ENCODE measurements at places on chromosomes 13 and 19.

GRCh38 chr13:50422181-50423148 lies 407.2 kb downstream of the KCNRG start:
- DNase-seq: no peak

DNA sequence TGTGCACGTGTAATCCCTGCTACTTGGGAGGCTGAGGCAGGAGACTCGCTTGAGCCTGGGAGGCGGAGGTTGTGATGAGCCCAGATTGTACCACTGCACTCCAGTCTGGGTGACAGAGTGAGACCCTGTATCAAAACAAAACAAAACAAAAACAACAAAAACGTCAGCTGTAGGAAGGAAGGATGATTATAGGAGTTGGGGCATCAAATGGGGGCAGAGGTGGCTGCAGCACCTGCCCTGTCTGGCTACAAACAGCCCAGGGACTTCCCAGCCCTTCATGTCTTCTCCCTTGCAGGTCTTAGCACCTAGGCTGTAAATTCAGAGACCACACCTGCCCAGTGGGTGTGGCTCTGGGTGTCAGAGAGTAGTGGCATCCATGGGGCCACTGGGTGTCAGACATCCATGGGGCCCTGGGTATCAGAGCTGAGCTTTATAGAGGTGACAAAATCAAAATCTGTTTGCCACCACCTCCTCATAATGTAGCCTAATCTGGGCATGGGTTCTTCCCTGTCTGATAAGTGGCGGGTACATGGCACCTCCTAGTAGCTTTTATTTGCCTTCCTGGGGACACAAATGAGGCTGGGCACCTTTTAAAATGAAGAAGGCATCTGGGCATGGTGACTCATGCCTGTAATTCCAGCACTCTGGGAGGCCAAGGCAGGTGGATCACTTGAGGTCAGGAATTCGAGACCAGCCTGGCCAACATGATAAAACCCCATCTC lies 4.7 kb upstream of the B3GNT3 start:
- no peak for DNase-seq

GRCh38 chr19:14061751-14062557 lies at the start of gene PALM3:
PALM3 (minus strand) TSS chr19:14062076; CDS start chr19:14061980, 96 bp downstream.
- no peak for DNase-seq

GRCh38 chr13:87999788-88000187 lies 328.6 kb downstream of the SLITRK5 start:
- DNase-seq: no peak

GRCh38 chr13:26954976-26955375 lies 194.4 kb upstream of the GPR12 start:
- DNase-seq: no peak

- DNase-seq: no peak
Observed at GRCh38 chr13:94999871-95000270, 287.5 kb upstream of the SOX21 start.

GRCh38 chr13:94656766-94657165 lies 55.1 kb downstream of the GPR180 start:
- peak; percentile 88 for DNase-seq

- DNase-seq: no peak
Observed at GRCh38 chr13:80571346-80572307, 230.7 kb upstream of the SPRY2 start.

DNA sequence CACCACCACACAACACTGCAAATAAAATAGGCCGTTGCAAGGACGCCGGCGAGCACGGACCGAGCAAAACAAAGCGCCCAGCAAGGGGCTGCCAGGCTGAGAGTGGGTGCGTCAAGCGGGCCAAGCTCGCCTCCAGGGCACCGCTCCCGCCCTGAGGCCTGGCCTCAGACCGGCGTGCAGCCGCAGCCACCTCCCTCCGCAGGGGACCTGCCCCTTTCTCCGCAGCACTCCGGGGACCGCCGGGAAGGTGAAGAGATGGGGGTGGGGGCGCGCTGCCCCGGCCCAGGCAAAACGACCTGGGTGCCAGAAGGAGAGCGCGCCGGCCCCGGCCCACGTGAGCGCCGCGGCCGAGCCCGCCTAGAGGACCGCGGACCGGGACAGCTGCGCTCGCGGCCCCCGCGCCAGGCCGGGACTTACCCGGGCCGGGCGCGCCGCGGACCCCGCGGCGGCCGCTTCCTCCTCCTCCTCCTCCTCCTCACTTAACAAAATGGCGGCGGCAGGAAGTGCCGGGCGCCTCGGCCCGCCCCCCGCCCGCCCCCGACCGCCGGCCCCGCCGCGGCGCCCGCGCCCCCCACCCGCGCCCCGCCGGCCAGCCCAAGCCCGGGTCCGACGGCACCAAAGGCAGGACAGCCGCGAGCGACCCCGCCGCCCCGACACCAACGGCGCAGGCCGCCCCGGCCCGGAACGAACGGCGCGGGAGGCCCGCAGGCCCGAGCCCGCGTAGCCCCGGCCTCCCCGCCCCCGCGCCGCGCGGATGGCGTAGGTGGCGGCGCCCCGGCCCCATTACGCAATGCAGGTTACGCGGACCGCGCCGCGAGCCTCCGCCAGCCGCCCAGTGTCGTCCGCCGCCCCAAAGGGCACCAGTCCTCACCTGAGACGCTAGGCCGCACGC lies 674 bp downstream of the BRD4 start:
- DNase-seq: no peak

GRCh38 chr19:41638641-41639081 lies 11.8 kb upstream of the CEACAM4 start:
- DNase-seq: no peak

DNA sequence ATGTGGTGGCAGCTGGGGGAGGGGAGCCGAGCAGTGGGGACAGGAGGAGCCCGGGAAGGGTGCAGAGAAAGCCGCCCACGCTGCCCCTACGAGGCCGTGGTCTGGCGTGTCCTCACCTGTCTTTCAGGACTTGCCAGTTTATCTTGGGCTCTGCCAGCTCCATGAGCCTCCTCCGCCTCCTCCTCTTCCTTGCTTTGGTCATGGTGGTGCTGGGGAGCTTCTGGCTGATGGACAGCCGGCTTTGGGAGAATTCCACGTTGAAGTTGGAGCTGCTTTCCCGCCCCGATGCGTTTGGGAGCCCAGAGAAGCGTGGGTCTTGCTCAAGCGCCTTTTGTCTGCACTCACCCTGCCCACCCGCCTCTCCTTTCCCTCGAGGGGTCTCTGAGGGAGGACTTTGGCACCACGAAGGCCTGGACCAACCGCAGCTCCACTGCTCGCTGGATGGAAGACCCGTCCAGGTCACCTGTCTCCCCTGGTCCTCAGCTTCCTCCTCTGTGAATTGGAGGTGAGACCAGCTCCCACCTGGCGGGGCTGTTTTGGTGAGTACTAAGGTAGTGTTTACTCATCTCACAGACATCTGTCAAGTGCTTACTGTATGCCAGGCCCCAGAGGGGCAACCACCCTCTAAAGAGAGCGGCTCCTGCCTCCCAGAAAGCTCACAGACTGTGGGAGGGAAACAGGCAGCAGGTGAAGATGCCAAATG lies 29.7 kb upstream of the MIER2 start:
- no peak for DNase-seq

DNA sequence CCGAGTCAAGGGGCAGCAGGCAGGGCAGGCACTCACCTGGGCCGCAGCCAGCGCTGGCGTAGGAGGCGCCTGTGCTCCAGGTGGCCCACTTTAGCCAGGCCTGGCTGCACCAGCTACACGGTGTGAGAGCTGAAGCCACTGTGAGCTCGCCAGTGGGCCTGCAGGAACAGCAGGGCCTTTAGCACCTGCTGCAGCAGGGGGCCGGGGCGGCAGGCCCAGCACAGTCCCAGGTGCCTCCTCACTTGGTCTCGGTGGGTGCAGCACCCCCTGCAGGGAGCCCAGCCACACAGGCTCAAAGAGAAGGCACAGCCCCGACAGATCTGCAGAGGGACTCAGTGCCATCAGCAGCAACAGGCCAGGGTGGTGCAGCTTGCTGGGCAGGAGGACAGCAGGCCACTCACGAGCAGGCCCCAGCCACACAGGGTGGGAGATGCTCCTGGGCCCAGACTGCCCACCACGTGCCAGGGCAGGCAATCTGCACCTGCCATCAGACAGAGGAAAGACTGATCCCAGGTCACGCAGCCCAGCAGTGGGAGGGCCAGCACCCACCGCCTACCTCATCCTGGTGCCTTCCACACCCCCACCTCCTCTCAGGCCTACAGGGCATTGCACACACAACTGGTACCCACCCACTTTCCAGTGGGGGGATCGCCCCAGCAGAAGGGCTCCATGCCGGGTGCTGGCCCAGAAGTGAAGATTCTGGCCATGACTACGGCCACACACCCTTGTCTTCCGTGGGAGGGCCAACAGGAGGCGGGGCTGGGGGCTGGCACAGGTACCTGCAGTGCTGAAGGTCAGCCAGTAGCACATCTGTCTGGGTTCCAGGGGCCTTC lies 15.8 kb downstream of the ARHGAP33 start:
- no peak for DNase-seq

DNA sequence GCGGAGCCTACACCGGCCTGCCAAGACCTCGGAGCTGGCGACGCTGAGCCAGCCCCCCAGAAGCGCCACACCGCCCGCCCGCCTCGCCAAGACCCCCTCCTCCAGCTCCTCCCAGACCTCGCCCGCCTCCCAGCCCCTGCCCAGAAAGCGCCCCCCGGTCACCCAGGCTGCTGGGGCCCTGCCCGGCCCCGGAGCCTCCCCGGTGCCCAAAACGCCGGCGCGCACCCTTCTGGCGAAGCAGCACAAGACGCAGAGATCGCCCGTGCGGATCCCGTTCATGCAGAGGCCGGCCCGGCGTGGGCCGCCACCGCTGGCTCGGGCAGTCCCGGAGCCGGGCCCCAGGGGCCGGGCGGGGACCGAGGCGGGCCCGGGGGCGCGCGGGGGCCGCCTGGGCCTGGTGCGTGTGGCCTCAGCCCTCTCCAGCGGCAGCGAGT lies 10.2 kb downstream of the C19orf25 start:
- DNase-seq: no peak

GRCh38 chr13:41660411-41660810 lies 203.1 kb downstream of the RGCC start:
- no peak for DNase-seq

DNA sequence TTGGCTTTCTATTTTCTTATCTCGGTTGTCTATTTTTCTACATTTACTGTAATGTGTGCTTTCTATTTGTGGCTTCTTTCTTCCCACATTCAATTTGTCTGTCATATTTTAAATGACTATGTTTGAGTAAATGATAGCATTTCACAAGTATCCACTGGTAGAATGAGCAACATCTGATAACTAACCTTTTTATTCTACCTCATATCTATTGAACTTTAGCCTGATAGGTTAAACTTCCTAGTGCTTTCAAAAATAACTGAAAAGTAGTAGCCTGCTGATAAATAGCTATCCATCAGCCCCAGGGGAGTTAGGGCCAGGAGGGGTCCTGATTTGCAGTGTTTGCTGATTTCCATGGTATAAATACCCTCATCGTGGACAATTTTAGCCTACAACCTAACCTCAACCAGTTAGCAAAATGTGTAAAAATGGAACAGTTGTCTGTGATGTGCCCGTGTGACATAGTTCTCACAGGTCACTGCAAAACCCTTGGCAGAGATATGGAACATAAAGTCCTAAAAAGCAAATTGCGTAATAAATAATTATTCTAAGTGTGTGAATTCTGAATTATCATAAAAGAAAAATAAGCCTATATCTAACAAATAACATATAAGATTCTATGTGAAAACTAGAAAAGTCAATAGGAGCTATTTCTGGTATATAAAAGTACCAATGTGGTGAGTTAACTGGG lies 32.1 kb downstream of the KCTD12 start:
- DNase-seq: no peak

DNA sequence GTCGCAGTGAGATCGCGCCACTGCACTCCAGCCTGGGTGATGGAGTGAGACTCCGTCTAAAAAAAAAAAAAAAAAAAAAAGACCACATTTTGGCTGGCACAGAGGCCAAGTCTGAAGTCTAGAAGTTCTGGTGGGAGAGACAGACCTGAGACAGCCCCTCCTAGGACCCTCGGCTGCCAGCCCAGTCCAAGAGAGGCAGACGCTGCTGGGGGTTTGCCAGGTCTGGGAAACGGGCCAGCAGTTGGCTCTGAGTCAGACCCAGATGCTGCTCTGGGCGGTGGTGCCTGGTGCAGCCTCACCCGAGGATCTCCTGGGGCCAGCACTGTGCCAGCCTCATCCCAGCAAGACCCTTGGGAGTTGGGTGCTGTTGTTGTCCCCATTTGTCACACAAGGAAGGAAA lies 5.8 kb downstream of the FCHO1 start:
- DNase-seq: no peak

DNA sequence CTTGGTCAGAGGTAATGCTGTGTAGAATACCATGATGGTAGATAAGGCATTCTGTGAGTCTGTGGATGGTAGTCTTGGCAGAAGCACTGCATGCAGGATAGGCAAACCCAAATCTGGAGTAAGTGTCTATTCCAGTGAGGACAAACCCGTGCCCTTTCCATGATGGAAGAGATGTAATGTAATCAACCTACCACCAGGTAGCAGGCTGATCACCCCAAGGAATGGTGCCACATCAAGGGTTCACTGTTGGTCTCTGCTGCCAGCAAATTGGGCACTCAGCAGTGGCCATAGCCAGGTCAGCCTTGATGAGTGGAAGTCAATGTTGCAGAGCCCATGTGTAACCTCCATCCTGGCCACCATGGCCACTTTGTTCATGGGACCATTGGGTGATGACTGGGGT lies 155.0 kb downstream of the RAP2A start:
- DNase-seq: no peak

GRCh38 chr19:23262920-23263319 lies 12.7 kb upstream of the ZNF724 start:
- no peak for DNase-seq

- DNase-seq: no peak
Observed at GRCh38 chr13:72620874-72621273, 106.6 kb downstream of the MZT1 start.

GRCh38 chr19:44824761-44825160 lies 15.9 kb downstream of the BCAM start:
- DNase-seq: no peak

DNA sequence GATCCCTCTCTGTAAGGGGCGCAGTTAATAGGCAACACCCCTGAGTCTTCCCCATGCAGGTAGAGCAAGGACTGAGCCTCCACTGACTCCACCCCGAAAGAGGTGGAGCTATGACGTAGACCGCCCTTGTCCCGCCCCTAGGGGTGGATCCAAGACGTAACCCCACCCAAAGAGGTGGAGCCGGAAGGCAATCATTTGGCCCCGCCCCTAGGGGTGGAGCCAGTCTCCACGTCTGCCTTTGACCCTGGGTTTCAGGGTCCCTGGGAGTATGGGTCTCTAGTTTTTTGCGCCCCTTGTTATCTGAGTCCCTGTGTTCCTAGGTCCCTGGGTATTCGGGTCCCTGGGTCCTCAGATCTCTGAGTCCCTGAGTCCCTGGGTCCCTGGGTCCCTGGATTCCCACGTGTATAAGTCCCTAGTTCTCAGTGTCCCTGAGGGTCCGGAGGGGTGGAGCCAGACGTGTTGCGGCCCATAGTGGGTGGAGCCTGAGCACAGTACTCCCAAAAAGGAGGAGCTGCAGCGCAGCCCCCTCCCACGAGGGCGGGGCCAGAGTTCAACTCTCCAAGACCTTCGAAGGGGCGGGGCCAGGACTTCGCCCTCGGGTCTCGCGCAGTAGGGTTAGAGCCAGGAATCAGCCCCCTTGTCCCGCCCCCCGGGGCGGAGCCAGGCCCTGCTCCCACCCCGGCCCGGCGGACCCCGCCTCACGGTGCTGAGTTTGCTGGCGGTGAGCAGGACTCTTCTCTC lies 5.3 kb downstream of the DENND1C start:
- DNase-seq: no peak

- no peak for DNase-seq
Observed at GRCh38 chr13:88144580-88144979, 473.4 kb downstream of the SLITRK5 start.

GRCh38 chr19:4376028-4376670 lies 24.2 kb downstream of the SH3GL1 start:
- no peak for DNase-seq

All from AG09319 (cell line).